PC-9 (cell line): ENCODE measurements at places on chromosomes 5 and 9. TPM values are rescaled to one million over a fixed set of nuclear protein-coding genes. Genes with fewer than 3 reads are reported as not detected.

The FOXD4L4 gene
- 0.24 and 0.53 TPM in 2 replicates for total RNA-seq

DNA sequence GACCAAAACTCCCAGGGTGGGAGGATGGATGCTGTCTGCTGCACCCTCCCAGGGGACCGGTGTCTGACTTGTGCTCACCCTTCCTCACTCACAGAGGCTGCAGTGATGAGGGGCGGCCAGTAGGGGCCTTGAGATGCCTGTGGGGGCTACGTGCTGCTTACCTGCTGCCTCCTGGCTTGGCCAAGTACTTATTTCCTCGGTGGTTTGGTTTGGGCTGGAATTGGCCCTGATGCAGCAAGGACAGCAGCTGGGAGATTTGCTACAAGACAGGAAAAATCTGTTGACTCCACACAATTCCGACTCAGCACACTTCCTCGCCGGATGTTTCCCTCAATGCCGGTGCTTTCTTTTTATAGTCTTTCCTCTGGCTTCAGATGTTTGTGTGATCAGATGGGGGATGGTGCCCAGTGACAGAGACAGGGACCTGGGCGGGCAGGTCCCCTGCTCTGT is 6.6 kb downstream of the PCDH12 start:
- H3K36me3 ChIP-seq = no peaks in the 10 kb centered on the region
- H3K4me3 ChIP-seq = no peak overlapping the region
- no peaks in the 10 kb centered on the region for H3K27me3 ChIP-seq

The IRX2 gene
- not detected in 2 replicates for total RNA-seq

The PCDHA2 gene
- total RNA-seq = not detected in 2 replicates

The PDE6A gene
- 0.35 and 0.50 TPM in 2 replicates for total RNA-seq

DNA sequence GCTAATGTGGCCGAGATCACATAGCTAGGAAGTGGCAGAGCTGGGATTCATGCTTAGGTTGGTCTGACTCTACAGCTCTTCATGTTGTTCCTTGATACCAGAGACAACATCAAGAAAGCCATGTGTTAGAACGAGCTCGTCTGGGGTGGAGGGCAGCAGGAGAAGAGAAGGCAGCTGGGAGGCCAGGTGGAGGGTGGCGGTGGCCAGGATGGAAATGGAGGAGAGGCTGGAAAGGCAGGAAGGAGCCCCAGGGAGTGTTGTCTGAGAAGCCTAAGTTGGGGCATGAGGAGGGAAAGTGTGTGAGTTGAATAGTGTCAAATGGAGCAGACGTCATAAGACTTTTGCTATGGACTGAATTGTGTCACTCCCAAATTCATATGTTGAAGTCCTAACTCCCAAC is 315.3 kb downstream of the GADD45G start:
- no peak for DNase-seq
- peaks cover 75% of the 10 kb centered on the region for H3K27me3 ChIP-seq
- no peaks in the 10 kb centered on the region for H3K36me3 ChIP-seq
- H3K4me1 ChIP-seq = no peaks in the 10 kb centered on the region
- H3K27ac ChIP-seq = no peak overlapping the region

GRCh38 chr9:15725953-15726352 is 173.1 kb downstream of the CCDC171 start:
- no peaks in the 10 kb centered on the region for H3K27me3 ChIP-seq
- no peaks in the 10 kb centered on the region for H3K4me1 ChIP-seq
- no peak overlapping the region for H3K27ac ChIP-seq
- H3K36me3 ChIP-seq = no peaks in the 10 kb centered on the region
- no peak overlapping the region for H3K4me3 ChIP-seq

- no peaks in the 10 kb centered on the region for H3K27me3 ChIP-seq
- no peak for DNase-seq
- no peak overlapping the region for H3K4me3 ChIP-seq
- H3K27ac ChIP-seq = no peak overlapping the region
- H3K4me1 ChIP-seq = no peaks in the 10 kb centered on the region
Measured at GRCh38 chr9:75941577-75942311, 51.3 kb downstream of the PCSK5 start.

GRCh38 chr9:22645893-22646292 is 199.3 kb downstream of the DMRTA1 start:
- H3K36me3 ChIP-seq = no peaks in the 10 kb centered on the region
- no peak overlapping the region for H3K27ac ChIP-seq
- no peaks in the 10 kb centered on the region for H3K27me3 ChIP-seq
- H3K4me1 ChIP-seq = no peaks in the 10 kb centered on the region
- no peak for DNase-seq

- no peaks in the 10 kb centered on the region for H3K27me3 ChIP-seq
- no peaks in the 10 kb centered on the region for H3K36me3 ChIP-seq
- H3K4me3 ChIP-seq = peak overlapping the region; percentile 95
- peaks cover 15% of the 10 kb centered on the region for H3K4me1 ChIP-seq
Measured at GRCh38 chr9:32550150-32550561, 2.0 kb upstream of the SMIM27 start.

DNA sequence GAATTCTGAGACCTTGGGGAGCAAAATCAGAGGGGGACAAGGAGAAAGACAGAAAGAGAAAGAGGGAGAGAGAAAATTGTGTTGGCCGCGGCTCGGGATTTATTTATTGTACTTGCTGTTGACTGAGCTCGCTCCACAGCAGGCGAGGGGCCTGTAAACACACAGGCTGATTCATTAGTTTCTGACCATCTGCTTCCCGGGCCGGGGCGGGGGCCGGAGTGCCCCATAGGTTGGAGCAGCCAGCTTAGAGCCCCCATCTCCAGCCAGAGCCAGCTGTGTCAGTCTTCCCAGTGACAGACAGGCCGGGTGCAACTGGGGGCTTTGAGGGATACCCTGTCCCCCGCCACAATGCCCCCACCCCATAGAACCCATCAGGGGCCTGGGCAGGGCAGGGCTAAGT is 30.9 kb downstream of the NTNG2 start:
- no peaks in the 10 kb centered on the region for H3K36me3 ChIP-seq
- no peak overlapping the region for H3K4me3 ChIP-seq
- H3K27ac ChIP-seq = no peak overlapping the region
- H3K27me3 ChIP-seq = peaks cover 83% of the 10 kb centered on the region

GRCh38 chr9:86387376-86387775 is 33.2 kb upstream of the TUT7 start:
- peaks cover 13% of the 10 kb centered on the region; the same call in 1 of the 2 replicates for H3K4me1 ChIP-seq
